Omental fat pad (tissue), 4 donors: ENCODE measurements at places on chromosomes 1 and 21.
A peak's percentile ranks its signal among the peaks of the same experiment; 100 is the strongest.

DNA sequence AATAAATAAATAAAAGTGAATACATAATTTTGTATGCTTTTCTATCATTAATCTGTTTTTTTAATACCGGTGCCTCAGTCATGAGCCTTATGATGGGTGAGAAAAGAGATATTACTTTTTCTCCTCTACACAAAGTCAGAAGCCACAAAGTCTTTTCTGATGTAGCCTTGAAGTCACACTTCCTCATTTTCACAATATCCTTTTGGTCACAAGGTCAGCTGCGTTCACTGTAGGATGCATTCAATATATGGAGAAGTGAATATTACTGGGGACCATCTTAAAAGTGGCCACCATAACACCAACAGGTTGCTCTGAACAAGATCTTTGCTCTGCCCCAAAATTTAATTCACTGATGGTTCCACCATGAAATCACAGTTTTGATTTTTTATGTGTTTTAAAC is 83.3 kb upstream of the TNR start:
- DNase-seq, result no peak

DNA sequence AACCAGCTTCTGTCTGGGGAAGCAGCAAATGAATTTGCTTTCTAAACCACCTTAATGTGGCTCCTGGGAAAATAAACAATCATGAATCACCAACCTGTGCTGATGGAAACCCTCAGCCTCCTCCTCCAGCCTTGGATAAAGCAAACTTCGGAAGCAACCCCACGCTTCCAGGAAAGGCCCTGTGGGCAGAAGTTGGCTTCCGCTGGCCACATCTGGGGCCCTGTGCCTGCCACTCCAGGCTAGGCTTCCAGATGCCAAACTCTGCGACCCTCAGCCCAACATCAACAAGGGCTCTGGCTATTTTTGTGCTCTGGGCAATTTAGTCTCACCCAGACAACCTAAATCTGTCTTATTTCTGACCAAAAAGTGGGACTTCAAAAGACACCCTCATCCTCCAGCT is 6.2 kb upstream of the OXCT2 start:
- no peak for DNase-seq

GRCh38 chr1:1307261-1307922 is 338 bp downstream of the ACAP3 start:
- DNase-seq, result no peak

DNA sequence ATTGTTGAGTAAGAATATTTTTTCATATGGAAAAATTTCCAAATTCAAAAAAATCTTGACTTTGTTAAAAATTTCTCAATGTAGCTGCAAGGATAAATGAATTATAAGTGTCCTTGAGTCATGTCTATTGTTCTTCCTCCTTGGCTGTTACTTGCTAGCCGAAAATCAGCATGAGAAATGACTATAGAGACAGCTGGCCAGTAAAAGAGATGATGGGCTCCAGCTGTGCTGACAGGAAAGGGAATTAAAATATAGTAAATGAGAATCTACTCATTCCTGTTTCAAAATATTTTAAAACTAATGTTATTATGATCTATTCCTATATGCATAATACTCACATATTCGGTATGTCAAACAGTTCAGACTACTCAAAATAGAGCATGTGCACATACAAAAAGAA is 1292.6 kb downstream of the BRINP3 start:
- DNase-seq, result no peak

DNA sequence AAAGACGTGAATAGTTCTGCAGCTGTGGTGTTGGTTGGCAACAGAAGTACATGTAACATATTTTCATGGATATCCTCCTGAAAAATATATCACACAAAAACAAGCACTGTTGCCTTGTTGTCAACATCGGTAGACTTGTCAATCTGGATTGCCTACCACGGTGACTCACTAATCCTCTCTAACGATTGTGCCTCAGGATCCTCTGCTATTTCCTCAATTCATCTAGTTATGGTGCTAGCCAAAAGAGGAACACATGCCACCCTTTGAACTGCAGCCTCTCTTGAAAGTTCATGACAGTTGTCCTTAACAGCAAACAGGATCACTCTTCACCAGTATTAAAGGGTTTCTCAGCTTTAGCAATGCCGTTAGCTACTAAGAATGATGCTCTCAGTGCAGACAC is 25.7 kb downstream of the RASAL2 start:
- DNase-seq, result no peak

- no peak for DNase-seq
Observed at GRCh38 chr1:248805876-248806275, 19.8 kb downstream of the SH3BP5L start.

GRCh38 chr1:211524521-211524920 is 32.6 kb upstream of the RD3 start:
- DNase-seq, result no peak

GRCh38 chr1:44174630-44175029 is 33.2 kb upstream of the KLF18 start:
- DNase-seq, result no peak

- no peak for DNase-seq
Observed at GRCh38 chr1:230321341-230321740, 104.8 kb downstream of the PGBD5 start.

DNA sequence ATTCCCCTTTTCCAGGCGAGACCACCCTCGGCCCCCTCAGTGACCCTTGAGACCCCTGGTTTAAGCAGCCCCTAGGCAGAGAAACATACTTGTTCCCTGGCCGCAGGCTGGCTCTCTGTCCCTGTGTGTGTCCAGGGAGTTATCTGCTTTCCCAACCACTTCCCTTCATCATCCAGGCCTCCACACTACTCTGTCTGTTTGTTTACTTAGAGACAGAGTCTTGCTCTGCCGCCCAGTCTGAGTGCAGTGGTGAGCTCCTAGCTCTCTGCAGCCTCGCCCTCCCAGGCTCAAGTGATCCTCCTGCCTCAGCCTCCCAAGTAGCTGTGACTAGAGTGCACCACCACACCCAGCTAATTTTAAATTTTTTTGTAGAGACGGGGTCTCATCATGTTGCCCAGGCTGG is 5.8 kb upstream of the VWA1 start:
- DNase-seq, result no peak

GRCh38 chr1:6489799-6490180 is 1.7 kb downstream of the PLEKHG5 start:
- DNase-seq, result no peak

- DNase-seq, result no peak
Observed at GRCh38 chr1:44780583-44781121, 5.3 kb downstream of the RPS8 start.

- DNase-seq, result no peak
Observed at GRCh38 chr1:203565981-203566380, 60.7 kb upstream of the ATP2B4 start.

DNA sequence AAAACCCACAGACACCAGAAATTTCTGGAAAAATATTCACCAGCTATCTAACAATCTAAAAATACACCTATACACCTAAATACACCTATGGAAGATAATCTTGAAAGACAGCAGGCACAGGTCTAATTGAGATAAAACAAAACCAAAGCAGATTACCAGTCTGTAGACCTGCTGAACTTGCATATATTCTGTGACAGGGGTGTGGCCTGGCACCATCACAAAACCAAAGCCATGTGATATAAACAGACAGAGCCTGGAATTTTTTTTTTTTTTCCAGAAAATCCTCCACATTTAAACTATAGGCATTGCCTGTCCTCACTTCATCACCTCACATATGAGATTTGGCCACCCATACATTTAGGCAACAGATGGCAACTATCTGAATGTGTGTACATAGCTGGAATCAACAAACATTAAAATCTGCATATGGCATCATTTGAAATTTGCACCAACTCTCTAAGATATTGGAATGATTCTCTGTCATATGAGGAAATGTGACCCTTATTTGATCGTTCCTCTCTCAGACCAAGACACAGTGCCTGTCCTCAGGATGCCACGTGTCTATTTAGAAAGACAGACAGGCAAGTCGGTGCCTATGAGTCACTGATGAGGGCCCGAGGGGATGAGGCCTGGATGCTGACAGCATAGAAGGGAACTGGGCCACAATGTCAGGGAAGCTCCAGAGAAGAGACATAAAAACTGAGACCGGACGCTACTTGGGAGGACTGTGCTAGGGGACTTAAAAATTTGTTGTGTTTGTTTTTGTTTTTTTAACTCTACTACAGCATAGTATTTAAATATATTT is 32.6 kb downstream of the NMNAT2 start:
- DNase-seq, result no peak

GRCh38 chr1:223208164-223209076 is 65.4 kb upstream of the TLR5 start:
- no peak for DNase-seq

DNA sequence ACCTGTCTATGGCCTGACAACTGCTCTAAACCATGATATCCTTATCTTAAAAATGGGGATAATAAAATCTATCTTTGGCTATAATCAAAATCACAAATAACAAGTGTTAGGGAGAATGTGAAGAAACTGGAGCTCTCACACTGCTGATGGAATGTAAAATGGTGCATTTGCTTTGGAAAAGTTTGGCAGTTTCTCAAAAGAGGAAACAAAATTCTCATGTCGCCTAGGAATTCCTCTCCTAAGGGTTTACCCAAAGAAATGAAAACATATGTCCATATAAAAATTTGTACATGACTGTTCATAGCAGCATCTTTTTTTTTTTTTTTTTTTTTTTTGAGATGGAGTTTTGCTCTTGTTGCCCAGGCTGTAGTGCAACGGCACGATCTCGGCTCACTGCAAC is 64.3 kb downstream of the ZNF281 start:
- DNase-seq, result no peak

GRCh38 chr1:203671521-203672278 is 45.1 kb downstream of the ATP2B4 start:
- no peak for DNase-seq

DNA sequence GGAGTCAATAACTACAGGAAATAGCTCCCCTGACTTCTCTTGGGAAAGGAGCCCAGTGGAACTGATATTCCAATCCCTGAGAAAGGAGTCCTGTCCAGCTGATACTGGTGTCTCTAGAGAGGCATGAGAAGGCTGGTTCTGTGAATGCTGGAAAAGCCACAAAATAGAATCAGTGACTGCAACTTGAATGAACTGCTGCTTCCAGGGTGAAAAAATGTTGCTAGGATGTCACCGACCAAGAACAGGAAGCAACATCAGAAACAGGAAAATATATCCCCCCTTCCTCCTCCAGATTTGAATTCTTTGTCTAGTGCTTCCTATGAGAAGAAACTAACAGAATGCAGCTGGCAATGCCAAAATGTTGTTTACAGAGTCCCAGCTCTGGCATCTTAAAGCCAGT is 269.3 kb upstream of the LYPLAL1 start:
- no peak for DNase-seq

DNA sequence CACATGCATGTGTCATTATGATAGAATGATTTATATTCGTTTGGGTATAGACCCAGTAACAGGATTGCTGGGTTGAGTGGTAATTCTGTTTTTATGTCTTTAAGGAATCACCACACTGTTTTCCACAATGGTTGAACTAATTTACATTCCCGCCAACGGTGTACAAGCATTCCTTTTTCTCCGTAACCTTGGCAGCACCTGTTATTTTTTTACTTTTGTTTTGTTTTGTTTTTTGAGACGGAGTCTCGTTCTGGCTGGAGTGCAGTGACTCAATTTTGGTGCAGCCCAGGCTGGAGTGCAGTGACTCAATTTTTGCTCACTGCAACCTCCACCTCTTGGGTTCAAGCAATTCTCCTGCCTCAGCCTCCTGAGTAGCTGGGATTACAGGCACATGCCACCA is 8.5 kb upstream of the S100B start:
- no peak for DNase-seq

- DNase-seq, result no peak
Observed at GRCh38 chr1:203368624-203369451, 17.9 kb upstream of the FMOD start.

- DNase-seq, result no peak
Observed at GRCh38 chr1:171794085-171794484, 12.6 kb downstream of the METTL13 start.

- DNase-seq, result no peak
Observed at GRCh38 chr1:46401964-46402626, 8.0 kb downstream of the FAAH start.

DNA sequence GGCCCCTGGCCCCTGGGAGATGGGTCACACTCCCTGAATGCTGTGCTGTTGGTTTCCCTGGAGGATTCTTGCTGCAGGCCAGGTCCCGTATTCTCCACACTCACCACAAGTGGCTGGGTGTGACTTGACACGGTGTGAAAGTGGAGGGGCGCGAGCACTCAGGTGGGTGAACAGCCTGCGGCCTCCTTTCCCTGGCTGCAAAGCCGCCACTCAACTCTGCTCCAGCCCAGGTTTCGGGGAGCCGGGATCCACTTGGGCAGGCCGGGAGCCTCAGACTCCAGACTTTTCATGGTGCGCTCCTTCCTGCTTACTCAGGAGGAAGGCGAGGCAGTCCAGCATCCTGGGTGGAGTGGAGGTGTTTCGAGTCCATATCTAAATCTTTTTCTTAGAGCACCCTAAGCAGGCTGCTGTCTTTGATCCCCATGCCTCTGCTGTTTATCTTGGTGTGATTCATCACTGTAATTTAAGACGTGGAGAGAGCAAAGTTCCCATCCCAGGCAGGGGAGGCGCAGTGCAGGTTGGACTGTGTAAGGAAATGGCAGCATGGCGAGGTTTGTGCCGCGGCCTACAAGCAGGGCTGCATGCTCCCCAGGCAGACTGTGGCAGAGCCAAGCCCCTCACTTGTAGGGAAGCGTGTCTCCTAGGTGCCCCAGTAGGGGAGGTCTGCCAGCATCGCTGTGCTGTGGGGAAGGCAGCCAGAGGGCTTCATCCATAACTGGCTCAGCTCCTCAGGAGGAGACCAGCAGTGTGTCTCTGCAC is 29.6 kb downstream of the VANGL1 start:
- no peak for DNase-seq

- DNase-seq, result no peak
Observed at GRCh38 chr1:19735440-19736127, 64.1 kb downstream of the TMCO4 start.

GRCh38 chr1:198943484-198944187 is 304.8 kb downstream of the PTPRC start:
- DNase-seq, result no peak

DNA sequence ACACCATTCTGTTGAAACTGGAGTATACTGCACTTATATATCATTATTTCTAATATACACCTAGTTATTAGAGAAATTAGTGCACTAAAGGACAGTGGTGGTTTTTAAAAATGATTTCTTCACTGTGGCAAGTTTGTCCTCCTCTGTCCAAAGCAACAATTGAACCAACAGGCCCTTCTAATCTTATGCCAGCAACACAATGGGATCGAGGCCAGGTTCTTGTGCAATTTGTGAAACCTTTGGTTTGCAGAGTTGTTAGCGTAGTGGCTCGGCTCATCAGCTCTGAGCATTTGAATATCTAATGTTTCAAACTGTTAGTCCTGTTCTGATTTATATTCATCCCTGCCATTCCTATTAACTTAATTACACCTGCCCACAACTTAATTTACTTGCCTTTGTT is 9.9 kb upstream of the LRRC39 start:
- peak; percentile 31 for DNase-seq

GRCh38 chr1:39707506-39707905 is 16.3 kb upstream of the HPCAL4 start:
- DNase-seq, result no peak

DNA sequence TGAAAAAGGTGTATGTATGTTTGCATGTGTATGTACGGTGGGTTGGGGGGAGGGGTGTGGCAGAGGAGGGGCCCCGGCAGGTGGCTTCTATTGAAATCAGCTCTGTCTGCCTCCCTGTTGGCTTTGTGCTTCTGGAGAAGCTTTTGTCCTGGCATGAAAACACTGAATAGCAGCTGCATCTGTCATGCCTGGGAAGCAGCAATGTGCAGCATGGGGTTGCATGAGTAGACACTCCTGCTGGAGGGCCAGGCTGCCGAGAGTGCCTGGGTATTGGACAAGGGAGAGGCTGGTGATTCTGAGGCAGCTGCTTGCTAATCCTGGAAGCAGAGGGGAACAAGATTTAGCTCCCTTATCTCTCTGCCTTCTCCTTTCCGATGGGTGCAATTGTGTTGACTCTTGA is 20.5 kb downstream of the MAPKAPK2 start:
- DNase-seq, result no peak

- no peak for DNase-seq
Observed at GRCh38 chr1:223815865-223816264, 29.9 kb downstream of the TP53BP2 start.
